AG09319 (cell line): ENCODE measurements at places on chromosomes 7 and 10.

DNA sequence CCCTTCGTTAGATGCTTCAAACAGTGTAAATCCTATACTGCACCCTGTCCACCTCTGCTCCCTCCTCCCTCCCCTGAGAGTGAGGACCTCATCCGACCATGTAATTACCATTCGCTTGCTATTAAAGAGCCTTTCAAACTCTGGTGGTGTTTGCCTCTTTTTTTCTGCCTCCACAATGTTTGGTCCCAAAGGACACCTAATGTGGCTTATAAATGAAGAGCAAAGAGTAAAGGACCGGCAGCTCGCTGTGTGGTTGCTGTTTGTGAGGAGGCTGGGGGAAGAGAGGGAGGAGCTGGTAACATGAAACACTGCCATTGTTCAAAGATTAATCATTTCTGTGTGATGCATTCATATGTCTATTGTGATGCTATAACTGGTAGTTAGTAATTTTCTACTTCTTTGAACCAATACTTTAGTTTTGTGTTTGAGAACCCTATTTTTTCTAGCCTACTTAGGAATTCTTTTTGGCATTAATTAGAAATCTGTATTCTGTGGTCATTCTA is 27.9 kb downstream of the MTURN start:
- DNase-seq = peak; percentile 24

DNA sequence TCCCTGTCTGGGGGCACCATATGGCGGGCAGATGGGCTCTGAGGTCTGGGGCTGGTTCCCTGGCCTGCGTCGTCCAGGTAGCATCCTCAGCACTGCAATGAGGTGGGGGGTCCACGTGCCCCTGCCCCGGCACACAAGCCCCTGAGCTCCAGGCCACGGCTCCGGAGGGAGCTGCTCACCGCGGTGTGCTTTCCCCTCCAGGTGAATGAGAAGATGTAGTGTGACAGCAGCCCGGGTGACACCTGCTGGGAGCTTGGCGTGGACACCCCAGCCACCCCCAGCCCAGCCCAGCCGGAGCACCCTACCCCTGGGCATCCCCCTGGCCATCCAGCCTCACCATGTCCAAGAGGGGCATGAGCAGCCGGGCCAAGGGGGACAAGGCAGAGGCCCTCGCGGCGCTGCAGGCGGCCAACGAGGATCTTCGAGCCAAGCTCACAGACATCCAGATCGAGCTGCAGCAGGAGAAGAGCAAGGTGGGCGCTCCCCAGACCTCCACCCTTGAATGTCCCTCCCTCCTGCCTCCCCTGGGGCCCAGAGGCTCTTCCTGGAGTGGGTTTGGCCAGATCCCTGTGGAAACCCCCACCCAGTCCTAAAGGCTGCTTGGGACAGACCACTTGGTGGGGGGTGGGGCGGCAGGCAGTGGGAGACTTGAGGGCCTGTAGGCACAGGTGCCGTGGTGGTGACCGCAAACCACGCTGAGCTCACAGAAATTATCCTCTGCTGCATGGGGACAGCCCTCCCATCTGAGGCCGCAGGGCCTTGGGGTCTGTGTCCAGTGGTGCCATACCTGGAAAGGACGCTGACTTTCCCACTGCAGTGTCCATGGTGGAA is 38.9 kb downstream of the JAKMIP3 start:
- DNase-seq = no peak

- DNase-seq = no peak
These were observed 198.1 kb upstream of the LYZL2 start for GRCh38 chr10:30827531-30828120.

DNA sequence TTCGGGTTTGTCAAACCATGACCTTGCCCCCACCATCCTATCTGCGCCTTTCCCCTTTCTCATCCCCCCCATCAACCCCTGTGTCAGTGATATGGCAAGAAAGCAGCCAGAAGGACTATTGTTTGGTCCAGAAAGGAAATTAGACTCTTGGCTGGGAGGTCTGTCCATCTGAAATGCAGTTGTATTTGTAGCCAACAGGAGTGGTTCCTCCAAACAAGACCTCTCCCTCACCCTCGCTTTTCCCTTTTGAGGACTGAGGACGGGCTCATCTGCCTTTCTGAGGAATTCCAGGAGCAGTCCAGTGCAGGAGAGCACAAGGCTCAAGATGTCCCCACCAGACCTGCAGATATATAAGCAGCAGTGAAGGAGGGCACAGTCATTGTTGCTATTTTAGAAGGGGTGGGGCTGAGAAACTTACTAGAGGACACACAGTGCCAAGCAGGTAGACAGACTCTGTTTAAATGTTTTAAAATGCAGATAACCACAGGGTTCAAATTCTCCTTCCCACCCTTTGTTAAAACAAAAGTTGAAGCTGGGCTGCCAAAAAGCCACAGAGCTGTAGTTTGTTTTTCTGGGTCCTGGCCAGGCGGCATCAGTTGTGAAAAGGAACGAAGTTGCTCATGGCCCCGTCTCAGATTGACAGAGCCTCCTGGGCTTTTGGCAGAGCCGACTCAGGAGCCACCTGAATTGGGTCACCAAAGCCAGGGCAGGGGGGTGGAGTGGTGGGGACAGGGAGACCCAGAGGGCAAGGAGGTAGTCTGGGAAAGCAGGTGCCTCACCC is 37.3 kb downstream of the CYP17A1 start:
- DNase-seq = no peak

DNA sequence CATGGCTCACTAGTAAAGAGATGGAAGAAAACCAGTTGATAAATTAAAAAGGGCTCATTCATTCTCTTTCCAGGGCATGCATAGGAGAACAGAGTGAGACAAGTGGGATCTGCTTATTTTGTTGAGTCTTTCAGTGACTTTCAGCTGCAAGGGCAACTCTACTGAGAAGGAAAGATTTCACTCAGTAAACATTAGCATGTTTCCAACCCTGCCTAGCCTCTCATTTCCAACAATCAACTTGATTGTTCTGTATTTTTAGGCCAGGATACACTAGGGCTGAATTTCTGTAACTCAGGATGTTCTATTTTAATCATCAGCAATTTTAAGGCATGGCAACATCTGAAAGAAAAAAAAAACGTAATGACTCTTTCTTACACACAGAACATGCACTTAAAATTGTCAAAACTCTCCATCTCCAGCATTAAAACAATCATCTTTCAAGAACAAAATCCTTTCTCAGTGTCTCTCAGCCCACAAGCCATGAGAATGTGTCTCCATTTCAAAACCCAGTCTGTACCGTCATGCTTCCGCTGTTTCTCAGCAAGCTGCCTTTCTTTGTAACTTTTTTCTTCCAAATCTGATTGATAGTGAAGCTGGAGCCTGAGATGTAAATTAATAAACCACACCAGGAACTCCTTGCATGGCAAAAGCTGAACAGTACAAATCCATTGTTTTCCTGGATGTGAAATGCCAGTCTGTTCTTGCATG is 147.2 kb upstream of the KLF14 start:
- DNase-seq = no peak

DNA sequence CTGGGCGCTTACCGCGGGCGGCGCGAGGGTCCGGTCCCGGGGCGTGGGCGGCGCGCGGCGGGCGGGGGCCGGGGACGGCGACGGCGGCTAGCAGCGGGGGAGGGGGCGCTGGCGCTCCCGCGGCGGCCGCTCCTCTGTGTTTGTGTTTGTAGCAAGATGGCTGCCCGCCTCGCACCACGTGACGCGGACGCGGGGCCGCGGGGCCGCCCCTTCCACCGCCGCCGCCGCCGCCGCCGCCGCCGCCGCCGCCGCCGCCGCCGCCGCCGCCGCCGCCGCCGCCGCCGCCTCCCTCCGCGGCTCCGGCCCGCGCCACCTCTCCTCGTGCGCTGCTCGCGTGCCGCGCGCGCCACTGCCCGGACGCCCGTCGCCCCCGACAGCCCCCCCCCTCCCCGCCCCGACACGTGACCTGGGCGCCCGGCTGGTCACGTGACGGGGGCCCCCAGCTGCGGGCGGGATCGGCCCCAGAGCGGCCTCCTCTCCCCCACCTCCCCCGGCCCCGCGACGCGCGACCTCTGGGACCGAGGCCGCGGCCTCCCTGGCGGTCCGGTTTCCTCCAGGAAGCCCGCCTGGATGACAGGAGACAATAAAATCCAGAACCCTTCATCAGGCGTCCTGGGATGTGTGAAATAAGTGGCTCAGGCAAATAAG is at the start of gene GIGYF1:
GIGYF1 (minus strand) TSS at position 153 of the 648 bp plus-strand sequence. CDS start 6,012 bp downstream, outside the sequence.
- DNase-seq = no peak

- DNase-seq = no peak
These were observed 10.5 kb downstream of the ADRA2A start for GRCh38 chr10:111087331-111087756.

- DNase-seq = no peak
These were observed 15.8 kb downstream of the TSPAN12 start for GRCh38 chr7:120842121-120842621.

- peak; percentile 54 for DNase-seq
These were observed 74.2 kb downstream of the EEPD1 start for GRCh38 chr7:36227223-36227622.

GRCh38 chr10:84185526-84186175 is 8.7 kb upstream of the CDHR1 start:
- no peak for DNase-seq

GRCh38 chr7:50621973-50622490 is 56.8 kb upstream of the DDC start:
- DNase-seq = no peak

GRCh38 chr7:27189997-27190748 is 5.1 kb upstream of the HOXA11 start:
- DNase-seq = no peak

GRCh38 chr7:32618987-32619386 is 123.7 kb downstream of the AVL9 start:
- DNase-seq = no peak

GRCh38 chr7:40827222-40828085 is 692.6 kb downstream of the SUGCT start:
- DNase-seq = peak; percentile 64

DNA sequence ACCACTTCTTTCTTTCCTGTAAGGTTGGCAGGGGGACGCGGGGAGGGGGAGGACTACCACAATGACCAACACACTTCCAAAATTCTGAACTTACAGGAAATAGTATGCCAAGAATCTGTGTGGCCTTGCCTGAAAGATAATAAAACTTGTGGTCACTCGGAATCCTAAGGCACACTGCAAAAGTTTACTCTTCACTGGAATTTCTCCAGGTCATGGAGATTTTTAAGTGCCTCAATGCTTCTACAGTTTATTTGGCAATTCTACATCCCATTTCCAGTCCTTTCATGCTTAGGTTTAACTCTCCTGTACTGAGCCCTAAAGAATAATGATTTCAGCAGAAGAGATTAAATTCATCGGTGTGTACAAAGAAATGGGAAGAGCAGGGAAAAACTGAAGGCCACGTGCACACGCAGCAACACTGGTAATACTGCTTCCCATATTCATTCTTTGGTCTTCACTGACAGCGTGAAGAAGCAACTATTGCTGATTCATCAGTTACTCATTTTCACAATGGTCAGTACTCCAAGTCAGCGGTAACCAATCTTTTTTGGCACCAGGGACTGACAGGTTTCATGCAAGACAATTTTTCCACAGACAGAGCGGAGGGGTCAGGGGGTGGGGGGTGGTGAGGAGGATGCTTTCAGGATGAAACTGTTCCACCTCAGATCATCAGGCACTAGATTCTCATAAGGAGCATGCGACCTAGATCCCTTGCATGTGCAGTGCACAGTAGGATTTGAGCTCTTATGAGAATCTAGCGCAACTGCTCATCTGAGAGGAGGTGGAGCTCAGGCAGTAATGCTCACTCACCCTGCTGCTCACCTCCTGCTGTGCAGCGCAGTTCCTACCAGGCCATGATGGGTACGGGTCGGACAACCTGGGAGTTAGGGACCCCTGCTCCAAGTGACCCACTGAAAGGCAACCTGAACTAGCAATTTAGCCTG is 9.8 kb downstream of the LARP4B start:
- no peak for DNase-seq

DNA sequence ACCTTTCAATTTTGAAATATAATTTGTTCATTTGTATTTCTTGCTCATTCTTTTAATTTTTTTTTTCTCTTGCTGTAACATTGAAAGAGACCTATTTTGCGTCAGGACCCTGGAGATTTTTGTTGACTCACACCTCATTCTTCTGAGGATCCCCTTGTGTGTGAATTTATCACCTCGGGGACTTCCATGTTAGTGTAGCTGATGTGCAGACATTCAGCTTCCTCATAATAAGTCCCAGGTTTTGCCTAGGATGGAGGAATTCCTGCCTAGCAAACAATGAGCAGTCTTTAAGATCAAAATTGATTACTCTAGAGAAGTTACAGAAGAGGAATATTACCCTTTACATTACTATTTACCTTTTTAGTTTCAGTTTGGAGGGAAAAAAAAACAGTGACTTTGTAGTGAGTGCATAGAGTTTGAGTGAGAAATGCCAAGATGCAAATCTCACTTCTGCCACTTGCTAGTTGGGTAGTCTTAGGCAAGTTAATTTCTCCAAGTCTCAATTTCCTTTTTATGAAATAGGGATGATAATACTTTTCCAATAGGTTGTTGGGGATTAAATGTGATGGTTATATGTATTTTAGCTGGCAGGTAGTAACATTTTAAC is 14.3 kb downstream of the TES start:
- DNase-seq = no peak

DNA sequence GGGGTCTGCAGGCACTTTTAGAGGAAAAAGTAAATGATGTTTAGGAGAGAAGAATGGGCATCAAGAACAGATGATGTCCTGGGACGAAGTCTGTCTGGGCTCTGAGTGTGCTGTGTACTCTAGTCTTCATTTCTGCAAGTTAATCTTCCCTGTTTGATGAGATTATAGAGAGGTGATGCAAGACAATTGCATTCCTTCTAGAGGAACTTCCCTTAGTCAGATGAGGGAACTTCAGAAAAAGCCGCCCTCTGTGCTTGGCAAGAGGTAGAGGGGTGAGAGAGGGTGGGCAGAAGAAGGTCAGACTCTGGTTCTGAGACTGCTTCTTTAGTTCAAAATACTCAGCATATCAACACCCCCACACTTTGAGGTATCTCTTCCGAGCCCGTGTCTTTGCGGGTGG is 797.9 kb downstream of the LRMDA start:
- no peak for DNase-seq

- DNase-seq = no peak
These were observed 94.3 kb downstream of the AUTS2 start for GRCh38 chr7:69692611-69693010.

DNA sequence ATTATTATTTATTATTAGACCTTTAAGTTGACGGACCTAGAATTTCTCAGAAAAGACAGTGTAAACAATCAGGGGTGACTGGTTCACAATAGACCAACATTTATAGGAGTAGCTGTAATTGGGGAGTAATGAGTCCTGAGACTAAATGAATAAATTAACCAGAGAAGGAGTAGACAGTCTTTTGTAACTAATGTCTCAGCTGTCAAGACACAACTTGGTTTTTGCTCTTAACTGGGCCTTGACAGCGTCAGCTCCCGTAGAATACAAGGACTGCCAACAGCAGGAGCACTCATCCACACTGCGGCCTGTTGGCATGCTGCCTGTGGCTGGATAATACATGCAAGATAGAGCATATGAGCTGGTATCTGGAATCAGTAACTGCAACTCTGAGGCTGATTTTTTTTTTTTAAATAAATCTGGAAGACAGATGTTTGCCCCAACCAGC is 123.9 kb downstream of the CACNA2D1 start:
- peak; percentile 84 for DNase-seq

GRCh38 chr10:60155943-60156683 is 233.6 kb downstream of the ANK3 start:
- no peak for DNase-seq
